Lower lobe of right lung (tissue), 2 donors: ENCODE measurements at places on chromosomes 7 and 10. TPM values are rescaled to one million over a fixed set of nuclear protein-coding genes. Genes with fewer than 3 reads are reported as not detected.
A peak's percentile ranks its signal among the peaks of the same experiment; 100 is the strongest.

- no peak for DNase-seq
Observed at GRCh38 chr10:46220872-46221538, 65.8 kb upstream of the ANTXRL start.

- no peak for DNase-seq
Observed at GRCh38 chr7:29284696-29285443, 90.3 kb downstream of the CHN2 start.

GRCh38 chr7:67753891-67754290 lies 757.3 kb downstream of the TYW1 start:
- DNase-seq = no peak

DNA sequence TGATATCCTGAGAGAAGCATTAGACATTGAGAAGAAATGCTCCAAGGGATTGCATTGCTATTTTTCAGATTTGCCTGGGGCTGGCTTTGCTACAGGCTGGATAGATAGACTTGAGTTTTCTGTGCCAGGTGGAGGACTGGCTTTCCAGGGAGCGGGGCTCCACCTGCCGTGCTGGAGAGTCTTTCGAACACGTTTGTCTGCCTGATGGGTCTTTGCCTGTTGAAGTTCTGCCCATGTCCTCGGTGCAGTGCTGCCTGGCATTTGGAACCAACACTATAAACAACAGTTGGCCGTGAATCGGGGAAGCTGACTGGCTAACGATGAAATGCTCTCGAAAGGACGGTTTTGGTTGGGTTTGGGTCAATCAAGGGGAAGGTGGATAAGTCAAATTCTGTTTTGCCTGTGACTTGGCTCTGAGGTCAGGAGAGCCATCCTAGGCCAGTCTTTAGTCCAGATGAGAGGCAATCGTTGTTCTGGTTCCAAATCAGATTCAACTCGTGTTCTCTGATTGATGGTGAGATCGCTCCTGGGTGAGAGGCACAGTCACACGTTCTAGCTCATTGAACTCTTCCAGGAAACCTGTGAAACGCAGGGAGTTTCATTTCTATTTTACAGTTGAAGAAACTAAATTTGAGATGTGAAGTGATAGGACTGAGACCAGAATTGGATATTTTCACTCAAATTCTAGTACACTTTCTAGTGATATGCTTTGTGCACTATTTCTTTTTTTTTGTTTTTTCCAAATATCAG lies 599.0 kb downstream of the TYW1 start:
- no peak for DNase-seq

DNA sequence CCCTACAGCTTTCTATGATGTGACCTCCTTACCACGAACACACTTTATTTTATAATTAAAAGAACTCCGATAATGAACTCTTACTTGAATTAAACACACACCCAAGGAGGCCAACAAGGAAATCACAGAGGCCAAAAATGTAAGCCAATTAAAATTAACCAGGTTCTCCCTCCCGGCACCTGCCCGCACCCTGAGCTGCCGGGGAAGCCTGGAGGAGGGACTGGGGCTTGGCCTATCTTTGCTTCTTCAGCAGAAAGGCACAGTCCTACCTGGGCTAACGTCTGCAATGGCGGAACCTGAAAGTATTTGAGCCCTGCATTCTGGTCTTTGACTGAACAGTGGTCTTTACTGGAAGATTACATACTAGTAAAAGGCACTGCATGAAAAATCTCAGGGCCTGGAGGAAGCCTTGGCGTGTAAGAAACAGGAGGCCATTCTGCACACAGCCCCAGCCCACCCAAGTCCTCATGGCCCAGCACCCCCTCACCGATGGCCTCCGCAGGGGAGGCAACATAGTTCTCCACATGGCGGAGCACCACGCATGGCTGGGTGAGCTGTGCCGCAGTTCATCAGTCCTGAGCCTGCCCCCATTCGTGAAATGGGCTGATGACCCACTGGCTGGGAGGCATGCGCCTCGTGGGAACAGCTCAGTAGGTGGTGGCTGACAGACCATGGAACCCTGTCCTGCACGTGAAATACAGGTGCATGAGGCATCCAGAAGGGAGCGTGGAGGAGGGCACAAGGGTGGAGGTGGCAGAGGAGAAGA lies 173.8 kb downstream of the PARD3 start:
- no peak for DNase-seq

- peak; percentile 43 for DNase-seq
Observed at GRCh38 chr7:739983-740942, 13.2 kb upstream of the PRKAR1B start.

PNLIPRP2 gene
- total RNA-seq = not detected

NPY4R2 gene
- total RNA-seq = 1.9 TPM

CUBN gene
- total RNA-seq = 2.2 TPM

HABP2 gene
- total RNA-seq = 0.77 TPM
